ENCODE measurements at places on chromosomes 5 and 9.

GRCh38 chr5:115558388-115558956 lies 13.9 kb upstream of the FEM1C start:
- DNase-seq = no peak

DNA sequence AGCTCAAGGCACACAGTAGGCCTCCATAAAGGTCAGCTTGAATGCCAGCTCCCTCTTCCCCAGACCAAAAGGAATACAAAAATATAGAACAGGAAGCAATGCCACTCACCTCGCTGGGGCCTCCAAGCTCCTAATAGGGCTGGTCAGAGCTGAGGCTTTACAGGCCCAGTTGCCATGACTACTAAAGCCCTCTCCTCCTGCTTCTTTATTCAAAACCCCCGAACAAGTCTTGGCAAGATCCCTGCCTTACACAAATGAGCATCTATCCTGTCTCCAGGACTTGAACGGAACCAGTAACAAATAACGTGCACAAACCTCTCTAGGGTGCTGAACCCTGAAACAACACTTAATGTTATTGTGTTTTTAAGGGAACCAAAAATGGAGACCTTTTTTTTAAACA lies 136.3 kb downstream of the SIL1 start:
- DNase-seq = no peak

- no peak for DNase-seq
Observed at GRCh38 chr9:135065804-135066203, 21.7 kb upstream of the OLFM1 start.

GRCh38 chr9:135139366-135139959 lies 52.0 kb downstream of the OLFM1 start:
- DNase-seq = no peak

DNA sequence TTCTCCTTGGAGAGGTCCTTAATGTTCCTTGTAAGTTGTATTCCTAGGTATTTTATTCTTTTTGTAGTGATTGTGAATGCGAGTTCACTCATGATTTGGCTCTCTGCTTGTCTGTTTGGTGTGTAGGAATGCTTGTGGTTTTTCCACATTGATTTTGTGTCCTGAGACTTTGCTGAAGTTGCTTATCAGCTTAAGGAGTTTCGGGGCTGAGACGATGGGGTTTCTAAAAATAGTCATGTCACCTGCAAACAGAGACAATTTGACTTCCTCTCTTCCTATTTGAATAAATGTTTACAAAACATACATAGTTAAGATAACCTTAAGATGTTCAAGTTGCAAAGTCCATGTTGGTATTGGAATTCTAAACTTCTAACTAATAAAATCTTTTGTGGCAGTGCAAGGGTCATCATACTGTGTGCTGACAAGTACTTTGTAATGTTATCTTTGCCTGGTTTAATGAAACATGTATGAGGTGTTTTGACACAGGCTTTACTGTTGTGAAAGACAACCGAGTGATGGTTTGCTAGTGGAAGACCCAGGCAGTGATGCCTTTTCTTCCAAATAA lies 286.2 kb downstream of the MRPS30 start:
- no peak for DNase-seq

All from NCI-H1930 (cell line).